CD8-positive, alpha-beta T cell (primary cell): ENCODE measurements at places on chromosomes 7 and 10.

DNA sequence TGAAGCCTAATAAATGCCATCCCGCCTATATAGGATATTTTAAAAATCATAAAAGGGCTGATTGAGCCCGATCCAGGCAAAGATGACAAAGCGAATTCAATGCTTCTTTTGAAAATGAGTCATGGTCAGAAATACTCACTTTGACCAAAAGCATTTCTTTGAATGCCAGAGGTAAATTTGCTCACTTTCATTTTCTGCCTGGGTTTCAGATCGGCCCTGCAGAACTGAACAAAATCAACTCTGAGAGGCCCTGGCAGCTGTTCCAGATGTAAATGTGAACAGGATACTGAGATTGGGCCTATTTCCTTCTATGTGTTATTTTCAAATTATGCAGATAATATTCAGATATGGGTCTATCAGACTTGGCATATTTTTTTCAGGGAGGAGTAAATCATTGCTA is 114.8 kb upstream of the ARID5B start:
- no peak for DNase-seq

DNA sequence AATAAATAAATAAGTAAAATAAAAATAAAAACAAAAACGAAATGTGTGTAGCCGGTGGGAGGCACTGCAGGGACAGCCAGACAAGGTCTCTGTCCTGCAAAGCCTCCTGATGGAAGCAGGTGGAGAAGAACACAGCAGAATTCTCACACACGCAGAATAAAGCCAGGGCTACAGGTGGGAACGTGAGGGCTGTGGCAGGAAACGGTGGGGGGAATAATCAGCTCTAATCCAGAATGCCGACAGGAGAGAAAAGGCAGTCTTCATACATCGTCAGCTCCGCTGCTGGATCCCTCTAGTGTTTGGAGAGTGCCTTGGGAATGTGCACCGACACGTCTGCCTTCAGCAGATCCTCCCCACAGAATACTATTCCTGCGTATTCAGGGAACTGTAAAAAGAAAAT is 6.8 kb upstream of the SNX8 start:
- DNase-seq: no peak

- peak; percentile 54 for DNase-seq
These were observed 109.2 kb downstream of the DPY19L1 start for GRCh38 chr7:34928052-34928451.

- DNase-seq: no peak
These were observed 77.1 kb downstream of the MPLKIP start for GRCh38 chr7:40057292-40057691.

DNA sequence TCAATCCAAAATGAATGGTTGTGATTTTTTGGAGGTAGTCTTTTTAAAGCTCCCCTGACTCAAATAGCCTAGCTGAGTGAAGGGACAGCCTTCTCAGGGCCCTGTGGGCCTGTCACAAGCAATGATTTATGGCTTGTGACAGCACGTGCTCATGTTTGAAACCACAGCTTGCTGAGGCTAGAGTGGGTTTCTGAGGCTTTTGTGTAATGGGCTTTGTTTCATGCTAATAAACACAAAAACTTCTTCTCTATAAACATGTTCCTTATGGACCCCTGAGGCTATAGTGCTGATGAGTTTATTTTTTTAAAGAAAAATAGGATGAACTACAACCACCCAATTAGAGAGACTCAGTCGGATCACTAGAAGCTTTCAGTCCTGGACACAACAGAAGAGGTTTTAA is 36.1 kb upstream of the BET1 start:
- DNase-seq: no peak

GRCh38 chr10:14579405-14579804 is 195.3 kb downstream of the FAM107B start:
- DNase-seq: no peak

DNA sequence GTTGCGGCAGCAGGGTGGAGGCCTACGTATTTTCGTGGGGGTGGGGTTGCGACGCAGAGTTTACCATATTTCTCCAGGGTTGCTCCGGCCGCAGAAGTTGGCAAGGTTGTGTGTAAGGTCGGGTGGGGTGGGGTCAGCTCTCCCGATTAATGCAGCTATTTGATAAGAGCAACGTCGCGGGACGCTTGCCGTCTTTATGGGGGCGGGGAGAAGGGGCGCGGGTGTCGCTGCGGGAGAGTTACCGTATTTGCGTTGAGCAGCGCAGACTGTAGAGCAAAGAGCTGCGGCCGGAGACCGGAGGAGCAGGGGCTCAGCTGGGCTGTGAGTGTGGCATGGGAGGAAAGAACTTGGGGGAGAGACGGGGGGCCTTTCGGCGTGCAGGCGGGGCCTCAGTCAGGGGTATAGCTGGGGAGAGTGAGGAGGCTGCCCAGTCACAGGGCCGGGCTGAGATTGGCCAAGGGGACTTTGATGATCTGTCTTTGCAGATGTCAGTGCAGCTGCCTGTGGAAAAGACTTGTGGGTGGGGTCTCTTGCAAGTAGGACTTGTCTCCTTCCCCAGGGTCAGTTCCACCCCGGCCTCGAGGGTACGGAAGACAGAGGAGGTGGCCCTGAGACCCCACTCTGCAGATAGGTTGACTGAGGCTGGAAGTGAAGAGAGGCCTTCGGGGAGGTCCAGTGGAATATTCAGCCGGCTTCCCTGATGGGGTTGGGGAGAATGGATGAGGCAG is 26.6 kb downstream of the ZNF775 start:
- DNase-seq: no peak

DNA sequence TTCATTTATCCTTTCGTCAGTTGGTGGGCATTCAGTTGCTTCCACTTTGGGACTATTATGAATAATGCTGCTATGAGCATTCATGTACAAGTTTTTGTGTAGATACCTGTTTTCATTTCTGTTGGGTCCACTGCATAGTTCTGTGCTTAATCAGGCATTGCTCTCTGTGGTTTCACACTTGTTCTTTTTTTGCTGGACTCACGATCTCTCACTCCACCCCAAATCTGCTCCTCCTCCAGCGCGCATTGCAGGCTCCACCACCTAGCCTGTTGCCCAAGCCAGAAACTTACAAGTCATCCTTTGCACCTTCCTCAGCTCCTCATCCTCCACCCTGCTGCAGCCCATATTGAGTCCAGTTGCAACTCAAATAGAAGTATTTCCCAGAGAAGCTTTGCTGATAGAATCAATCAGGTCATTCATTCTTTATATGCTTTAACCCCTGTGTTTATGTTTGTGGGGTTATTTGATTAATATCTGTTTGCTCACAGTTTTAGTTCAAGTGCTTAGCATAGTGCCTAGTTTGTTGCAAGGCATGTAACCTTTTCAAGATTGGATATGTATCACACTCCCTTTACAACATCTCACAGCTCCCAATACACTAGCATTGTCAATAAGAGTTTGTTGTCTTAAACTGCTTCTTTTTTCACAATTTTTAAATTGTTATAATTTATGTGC is 16.6 kb upstream of the AFAP1L2 start:
- no peak for DNase-seq

GRCh38 chr10:21315645-21316220 is 209.7 kb downstream of the SKIDA1 start:
- no peak for DNase-seq

DNA sequence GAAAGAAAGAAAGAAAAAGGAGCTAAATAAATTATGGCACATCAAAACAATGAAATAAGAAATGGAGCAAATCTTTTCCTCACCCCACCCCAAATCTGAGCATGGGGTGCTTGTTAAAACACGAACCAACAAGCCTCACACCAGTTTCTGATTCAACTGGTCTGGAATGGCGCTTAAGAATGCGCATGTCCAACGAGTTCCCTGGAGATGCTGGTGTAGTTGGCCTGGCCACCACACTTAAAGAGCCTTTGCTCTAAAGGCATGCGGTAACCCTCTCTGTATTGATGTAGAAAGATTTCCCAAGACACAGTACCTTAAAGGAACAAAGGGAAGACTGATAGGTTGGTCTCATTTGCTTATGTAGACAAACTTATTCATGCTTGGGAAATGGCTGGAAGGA is 49.1 kb upstream of the STEAP1B start:
- no peak for DNase-seq

- no peak for DNase-seq
These were observed 256.5 kb upstream of the PPP2R2D start for GRCh38 chr10:131644289-131644688.

DNA sequence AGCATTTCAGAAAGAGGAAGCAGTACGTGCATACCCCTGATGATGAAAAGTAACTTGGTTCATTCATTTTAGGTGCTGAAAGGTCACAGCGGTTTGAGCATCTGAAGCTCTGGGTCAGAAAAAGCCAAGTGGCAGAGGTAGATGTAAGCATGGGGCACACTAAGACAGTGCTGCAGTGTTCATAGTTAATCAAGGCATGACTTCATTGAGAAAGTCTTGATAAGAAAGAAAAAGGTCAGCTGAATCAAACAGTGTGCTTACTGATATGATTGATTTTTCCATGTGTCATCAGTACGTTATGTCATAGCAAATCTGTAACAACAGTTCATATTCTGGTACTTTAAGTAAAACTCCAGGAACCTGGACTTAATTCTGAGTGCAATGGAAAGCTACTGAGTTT is 107.7 kb upstream of the PCLO start:
- DNase-seq: no peak

GRCh38 chr7:149804106-149804505 is 30.7 kb upstream of the ZNF467 start:
- no peak for DNase-seq

GRCh38 chr7:30331338-30331737 is 46.9 kb downstream of the ZNRF2 start:
- DNase-seq: no peak

GRCh38 chr7:152588350-152588749 is 87.6 kb downstream of the XRCC2 start:
- DNase-seq: no peak

DNA sequence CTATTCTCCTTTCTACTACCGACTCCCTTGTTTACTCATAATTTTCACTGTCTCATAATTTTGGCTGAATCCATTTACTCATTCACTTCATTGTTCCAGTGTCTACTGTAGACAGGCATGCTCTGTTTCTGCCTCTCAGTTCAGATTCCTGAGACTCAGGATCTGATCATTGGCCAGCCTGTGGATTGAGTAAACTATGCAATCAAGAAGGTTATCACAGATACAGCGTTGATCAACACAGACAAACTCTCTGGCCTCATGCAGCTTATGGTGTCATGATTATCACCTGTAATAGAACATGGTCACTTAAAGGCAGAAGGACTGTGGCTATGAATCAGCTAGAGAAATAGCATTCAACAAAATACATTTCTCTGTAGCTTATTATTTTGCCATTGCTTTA is 86.0 kb downstream of the SEMA3E start:
- no peak for DNase-seq

GRCh38 chr7:108348913-108349312 is 107.3 kb downstream of the NRCAM start:
- DNase-seq: no peak
